Lower lobe of right lung (tissue), 2 donors: ENCODE measurements at places on chromosomes 13 and 19. TPM values are rescaled to one million over a fixed set of nuclear protein-coding genes. Genes with fewer than 3 reads are reported as not detected.
A peak's percentile ranks its signal among the peaks of the same experiment; 100 is the strongest.

NLRP4 gene
- total RNA-seq = not detected

C5AR1 gene
- 79.9 TPM for total RNA-seq

KLK8 gene
- not detected for total RNA-seq

HIPK4 gene
- total RNA-seq = 0.21 TPM

HPN gene
- 28.1 TPM for total RNA-seq

HIF3A gene
- total RNA-seq = 64.1 TPM

PSG7 gene
- total RNA-seq = not detected

TUBB4A gene
- total RNA-seq = 1.2 TPM

PEG3 gene
- 5.0 TPM for total RNA-seq

RNASEH2A gene
- 10.9 TPM for total RNA-seq

ACTMAP gene
- total RNA-seq = 17.6 TPM

ZNF333 gene
- total RNA-seq = 20.0 TPM

ZNF223 gene
- total RNA-seq = 5.7 TPM

SHISA7 gene
- total RNA-seq = not detected

GRCh38 chr13:31790992-31791391 is 51.7 kb downstream of the RXFP2 start:
- DNase-seq = no peak

- DNase-seq = no peak
Measured at GRCh38 chr19:49631014-49631588, 8.8 kb downstream of the RRAS start.

GRCh38 chr13:58597552-58597951 is 966.0 kb downstream of the PCDH17 start:
- DNase-seq = no peak

GRCh38 chr19:41923045-41923788 is 5.0 kb downstream of the ERFL start:
- no peak for DNase-seq

- DNase-seq = no peak
Measured at GRCh38 chr13:47142105-47142504, 245.3 kb upstream of the HTR2A start.

GRCh38 chr19:44499559-44499958 is 763 bp downstream of the ZNF180 start:
- no peak for DNase-seq

GRCh38 chr13:31310786-31311185 is 111.0 kb downstream of the B3GLCT start:
- DNase-seq = no peak

DNA sequence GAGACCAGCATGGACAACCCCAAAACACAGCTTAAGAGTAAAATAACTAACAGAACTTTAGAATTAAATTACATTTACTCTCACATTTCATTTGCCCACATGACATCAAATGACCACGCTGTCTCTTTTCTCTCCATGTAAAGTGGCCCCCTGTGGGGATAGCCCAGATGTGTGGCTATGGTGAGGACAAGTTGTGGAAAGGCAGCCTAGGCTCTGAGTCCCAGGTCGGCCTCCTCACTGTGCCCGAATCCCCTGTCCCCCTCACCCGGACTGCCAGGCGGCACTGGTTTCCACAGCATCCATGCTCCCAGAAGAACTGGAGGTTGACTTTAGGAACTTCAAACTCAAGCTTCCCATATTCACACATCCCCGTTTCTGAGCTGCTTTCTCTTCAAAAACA is 111.8 kb upstream of the UQCRFS1 start:
- no peak for DNase-seq

GRCh38 chr19:1101337-1101698 is 2.5 kb upstream of the GPX4 start:
- DNase-seq = peak; percentile 77

GRCh38 chr19:5623397-5624017 is 624 bp downstream of the SAFB start:
- no peak for DNase-seq

GRCh38 chr19:15038294-15038693 is 11.0 kb upstream of the CASP14 start:
- no peak for DNase-seq

DNA sequence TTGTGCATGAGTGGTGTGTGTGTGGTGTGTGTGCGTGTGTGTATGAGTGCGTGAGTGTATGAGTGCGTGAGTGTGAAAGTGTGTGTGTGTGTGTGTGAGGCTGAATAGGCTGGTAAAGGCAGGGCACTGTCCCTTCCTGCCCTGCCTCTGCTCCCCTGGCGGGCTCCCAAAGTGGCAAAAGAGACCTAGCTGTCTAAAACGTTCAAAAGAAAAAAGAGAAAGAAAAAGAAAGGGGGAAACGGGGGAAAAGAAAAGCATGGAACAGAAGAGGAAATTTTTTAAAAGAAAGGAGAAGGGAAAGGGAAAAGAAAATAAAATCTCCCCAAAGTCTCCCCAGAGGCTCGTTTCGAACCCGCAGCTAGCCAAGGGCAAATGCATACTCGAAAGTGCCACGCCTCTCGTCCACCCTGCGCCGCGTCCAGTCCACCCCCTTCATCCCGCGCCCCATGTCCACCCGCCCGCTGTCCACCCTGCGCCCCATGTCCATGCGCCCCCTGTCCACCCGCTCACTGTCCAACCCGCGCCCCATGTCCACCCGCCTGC is 37.0 kb upstream of the FLT1 start:
- DNase-seq = no peak

DNA sequence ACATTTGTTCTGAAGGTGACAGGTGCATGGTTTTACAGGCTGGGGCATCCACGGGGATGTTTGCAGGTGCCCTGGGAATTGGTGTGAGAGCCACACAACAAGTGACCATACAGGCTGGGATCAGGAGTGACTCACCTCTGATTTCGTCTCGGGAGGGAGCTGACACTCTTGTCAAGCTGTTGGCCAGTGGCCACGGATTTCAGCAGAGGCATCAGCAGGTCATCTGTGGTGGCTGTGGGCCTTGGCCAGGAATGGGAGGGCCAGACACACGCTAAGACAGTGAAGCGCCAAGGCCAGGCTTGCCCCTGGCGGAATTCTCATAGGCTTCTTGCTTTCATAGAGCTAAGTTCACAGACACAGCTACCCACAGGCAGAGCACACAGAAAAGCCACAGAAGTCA is 108.6 kb downstream of the HSPH1 start:
- DNase-seq = no peak

- no peak for DNase-seq
Measured at GRCh38 chr13:74715718-74716117, 581.5 kb upstream of the KLF12 start.

DNA sequence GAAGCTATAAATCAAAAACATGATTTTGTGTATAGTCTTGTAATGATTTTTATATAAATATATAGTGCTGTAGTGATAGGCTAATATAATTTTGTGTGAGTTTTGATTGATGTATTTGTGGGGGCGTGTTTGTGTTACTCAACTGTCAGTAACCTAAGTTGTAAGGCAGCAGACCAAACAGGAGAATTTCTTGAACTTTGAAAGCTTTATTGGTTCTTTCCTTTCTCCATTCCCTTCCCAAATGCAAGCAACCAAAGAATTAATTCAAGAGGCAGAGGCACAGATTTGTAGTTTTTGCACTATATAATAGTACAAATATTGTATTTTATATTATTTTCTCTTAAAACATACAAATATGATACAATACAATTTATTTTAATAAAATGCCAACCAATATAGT is 109.6 kb downstream of the FLT1 start:
- no peak for DNase-seq

DNA sequence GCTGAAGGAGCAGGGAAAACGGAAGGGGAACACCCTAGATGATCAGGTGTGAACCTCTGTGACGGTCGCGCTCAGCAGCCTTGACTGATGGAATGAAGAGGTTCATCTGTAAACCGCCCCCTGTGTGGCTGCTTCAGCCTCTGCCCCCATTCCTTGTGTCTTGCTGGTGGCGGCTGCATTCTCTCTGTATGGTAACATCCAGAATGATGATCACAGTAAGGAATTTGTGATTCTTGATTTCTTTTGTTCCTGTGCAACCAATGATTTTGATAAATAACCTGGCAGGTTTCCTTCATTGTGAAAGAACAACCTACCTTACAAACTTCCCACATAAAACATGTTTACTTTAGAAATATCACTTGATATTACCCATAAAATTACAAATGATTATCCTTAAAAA is 118.7 kb upstream of the MCF2L start:
- DNase-seq = no peak

DNA sequence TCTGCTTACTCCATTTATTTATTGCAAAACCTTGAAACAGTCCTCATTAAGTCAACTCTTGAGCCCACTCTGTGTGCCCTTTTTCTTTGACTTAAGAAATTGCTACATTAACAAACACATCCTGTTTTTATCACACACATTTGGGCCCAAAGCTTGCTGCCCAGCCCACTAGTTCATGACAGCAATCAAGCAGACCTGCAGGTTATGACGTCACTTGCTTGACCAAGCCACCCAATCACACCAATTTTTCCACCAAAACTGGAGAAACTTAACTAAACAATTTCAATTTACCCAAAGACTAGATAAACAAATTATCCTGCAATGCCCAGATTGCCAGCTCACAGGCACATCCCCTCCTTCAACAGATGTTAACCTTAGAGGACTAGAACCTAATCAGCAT is 120.7 kb downstream of the ZNF429 start:
- no peak for DNase-seq

GRCh38 chr13:110136660-110137585 is 170.0 kb downstream of the COL4A1 start:
- no peak for DNase-seq

DNA sequence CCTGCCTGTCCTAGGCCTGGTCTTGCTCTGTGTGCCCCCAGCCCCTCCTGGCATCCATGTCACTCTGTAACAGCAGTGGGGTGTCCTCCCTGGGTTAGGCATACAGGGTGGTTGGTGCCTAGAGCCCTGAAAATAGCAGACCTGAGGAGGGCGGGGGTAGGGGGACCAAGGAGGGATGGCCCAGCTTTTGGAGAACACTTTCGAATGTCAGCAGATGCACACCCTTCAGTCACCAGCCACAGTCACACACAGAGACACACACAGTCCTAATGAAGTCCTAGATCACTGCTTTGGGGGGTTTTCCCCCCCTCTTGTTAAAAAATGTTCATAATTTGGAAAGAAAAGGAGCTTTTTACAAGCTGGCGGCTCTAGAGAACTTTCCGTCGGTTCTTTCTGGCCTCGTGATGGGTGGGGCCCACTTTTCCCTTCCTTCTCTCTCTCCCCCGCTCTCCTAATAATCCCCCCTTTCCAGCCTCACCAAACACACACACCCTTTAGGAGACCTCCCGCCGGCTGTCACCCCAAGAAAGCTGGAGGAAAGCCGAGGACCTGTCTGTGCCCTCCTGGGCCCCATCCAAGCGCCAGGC is 47.9 kb downstream of the LYL1 start:
- no peak for DNase-seq

DNA sequence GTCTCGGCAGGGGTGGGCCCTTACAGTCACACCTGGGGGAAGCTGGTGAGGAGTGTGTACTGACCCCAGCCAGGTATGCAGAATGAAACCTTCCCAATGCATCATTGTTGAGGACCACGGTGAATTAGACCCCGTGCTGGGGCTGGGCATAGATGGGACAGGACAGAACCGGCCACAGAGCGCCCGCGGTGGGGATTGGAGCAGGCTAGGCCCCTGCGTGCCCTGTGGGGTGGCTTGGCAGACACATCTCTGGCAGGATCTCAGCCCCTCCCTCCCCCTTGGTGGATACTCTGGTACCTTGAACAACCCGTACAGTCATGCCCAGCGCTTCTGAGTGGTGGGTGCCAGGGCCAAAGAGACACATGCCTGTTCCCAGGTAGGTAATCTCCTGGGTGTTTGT is 200.6 kb downstream of the TEX29 start:
- DNase-seq = peak; percentile 30

DNA sequence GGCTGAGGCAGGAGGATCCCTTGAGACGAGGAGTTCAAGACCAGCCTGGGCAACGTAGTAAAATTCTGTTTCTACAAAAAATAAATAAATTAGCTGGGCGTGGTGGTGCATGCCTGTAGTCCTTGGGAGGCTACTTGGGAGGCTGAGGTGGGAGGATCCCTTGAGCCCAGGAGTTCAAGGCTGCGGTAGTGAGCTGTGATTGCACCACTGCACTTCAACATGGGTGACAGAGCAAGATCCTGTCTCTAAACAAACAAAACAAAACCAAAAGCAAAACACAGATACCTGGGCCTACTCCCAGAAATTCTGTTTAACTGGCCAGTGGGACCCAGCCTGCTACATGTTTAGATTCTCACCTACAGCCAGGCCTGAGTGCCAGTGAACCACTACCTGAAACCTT is 74.6 kb upstream of the MEDAG start:
- DNase-seq = no peak

- DNase-seq = no peak
Measured at GRCh38 chr13:106284358-106284757, 251.1 kb downstream of the EFNB2 start.

DNA sequence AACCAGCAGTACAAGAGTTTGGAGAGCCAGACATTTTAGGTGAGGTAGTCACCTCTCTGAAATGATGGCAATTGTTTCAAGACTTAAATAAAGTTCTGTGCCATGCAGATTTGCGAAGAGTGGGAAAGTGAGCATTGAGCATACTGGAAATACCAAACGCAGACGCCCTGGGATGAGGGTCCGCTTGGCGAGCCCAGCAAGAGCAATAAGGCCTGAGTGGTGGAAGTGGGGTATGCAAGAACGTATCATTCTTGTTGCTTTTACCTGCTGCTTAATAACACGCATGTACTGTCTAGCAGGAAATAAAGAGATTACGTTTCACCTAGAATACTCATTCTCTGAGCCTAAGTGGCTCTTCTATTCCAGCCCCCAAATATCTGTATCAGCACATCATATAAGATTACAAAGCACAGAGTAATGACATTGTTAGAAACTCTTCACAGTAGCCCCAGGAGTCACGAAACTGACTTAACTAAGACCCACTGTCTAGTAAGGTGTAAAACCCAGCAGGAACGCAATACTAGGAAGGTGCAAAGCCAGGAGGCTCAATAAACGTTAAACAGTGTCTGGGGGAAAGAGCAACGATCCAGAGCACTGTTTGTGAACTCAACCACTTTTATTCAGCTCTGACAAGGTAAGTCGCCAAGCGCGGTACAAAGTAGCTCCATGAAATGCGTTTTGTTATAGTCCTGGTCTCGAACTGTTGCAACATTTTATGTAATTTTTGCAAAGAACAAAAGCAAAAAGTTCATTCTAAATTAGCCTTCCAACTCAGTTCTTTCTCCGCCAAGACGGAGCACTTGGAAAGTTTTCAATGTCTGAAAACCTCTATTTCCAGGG is 1.2 kb downstream of the RCBTB2 start:
- no peak for DNase-seq

- DNase-seq = peak; percentile 28
Measured at GRCh38 chr19:35345671-35346111, 2.0 kb upstream of the FFAR1 start.

DNA sequence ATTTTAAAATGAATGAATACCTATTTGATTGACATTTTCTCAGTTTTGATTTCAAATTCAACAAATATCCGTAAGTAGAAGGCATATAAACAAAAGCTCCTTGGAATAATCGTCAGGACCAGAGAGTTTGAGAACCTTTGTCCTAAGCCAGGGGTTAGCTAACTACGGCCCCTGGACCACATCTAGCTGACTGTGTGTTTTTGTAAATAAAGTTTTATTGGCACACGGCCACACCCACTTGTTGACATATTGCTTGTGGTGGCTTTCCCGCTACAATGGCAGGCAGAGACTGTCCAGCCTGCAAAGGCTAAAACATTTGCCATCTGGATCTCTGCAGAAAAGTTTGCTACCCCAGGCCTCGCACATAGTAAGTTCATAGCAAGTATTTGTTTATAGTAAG is 83.4 kb downstream of the GNG7 start:
- no peak for DNase-seq
